ENCODE measurements at places on chromosomes 6 and 20.

DNA sequence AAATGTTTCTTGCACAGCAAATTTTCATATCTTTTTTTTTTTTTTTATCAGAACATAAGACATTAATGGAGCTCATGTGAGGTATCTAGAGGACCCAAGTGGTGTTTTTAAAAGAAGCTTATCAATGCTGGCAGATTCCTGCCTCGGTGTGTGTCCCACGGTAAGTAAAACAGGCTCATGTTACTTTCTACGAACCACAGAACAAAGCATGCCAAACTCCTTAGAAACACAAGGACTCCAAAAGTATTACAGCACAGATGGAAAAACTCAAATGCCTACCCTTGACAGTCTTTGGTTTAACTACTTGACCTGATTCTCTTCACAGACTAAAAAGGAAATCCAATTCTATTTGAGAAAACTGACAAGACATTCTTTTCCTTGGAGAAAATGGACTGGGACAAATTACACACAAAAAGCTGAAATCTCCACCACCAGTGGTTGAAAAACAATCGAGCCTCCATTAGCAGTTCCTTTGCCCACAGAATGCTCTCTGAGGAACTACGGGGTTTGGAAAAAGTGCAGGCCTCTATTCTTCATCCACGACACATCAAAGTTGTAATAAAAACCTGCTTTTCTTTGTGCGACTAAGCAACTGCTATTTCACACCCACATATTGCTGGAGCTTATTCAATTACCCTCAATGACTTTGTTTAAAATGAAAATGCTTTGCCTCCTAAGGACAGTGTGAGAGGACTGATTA lies 5.4 kb downstream of the METTL24 start:
- DNase-seq: no peak

GRCh38 chr6:16979677-16980370 lies 122.0 kb upstream of the STMND1 start:
- no peak for DNase-seq

GRCh38 chr6:141969201-141969600 lies 163.5 kb upstream of the GJE1 start:
- DNase-seq: no peak

- no peak for DNase-seq
These were observed 4.5 kb upstream of the AP5S1 start for GRCh38 chr20:3815703-3816315.

DNA sequence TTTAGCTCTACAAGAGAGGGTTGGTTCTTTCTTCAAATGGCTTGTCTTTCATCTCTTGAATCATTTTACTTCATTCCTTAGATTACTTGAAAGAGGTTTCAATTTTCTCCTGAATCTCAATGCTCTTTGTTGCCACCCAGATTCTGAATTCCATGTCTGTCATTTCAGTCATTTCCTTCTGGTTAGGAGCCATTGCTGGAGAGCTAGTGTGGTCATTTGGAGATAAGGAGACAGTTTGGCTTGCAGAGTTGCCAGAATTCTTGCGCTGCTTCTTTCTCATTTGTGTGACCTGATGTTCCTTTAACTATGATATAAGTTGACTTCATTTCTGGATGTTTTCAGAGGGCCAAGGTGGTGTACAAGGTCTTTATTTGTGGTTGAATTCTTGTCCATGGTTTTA lies 157.8 kb downstream of the SLC22A3 start:
- DNase-seq: no peak

DNA sequence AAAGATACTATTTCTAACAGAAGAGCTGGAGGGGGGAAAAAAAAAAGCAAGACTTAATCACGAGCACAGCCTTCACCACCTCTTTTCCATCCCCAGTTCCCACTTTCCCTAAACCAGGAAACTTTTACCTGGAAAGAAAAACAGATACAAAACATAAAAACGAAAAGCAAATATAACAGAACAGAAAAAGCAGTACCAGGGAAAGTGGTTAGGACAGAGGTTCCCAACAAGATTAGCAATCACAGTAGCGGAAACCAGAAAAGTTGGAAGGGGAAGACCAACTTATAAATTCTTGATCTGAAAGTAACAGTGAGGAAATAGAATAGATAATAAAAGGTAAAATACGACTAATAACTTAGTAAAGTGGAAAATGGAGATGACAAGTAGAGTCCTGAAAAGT lies 1.2 kb downstream of the DDX39B start:
- DNase-seq: no peak

GRCh38 chr6:90537723-90538258 lies 49.1 kb downstream of the MAP3K7 start:
- DNase-seq: no peak

DNA sequence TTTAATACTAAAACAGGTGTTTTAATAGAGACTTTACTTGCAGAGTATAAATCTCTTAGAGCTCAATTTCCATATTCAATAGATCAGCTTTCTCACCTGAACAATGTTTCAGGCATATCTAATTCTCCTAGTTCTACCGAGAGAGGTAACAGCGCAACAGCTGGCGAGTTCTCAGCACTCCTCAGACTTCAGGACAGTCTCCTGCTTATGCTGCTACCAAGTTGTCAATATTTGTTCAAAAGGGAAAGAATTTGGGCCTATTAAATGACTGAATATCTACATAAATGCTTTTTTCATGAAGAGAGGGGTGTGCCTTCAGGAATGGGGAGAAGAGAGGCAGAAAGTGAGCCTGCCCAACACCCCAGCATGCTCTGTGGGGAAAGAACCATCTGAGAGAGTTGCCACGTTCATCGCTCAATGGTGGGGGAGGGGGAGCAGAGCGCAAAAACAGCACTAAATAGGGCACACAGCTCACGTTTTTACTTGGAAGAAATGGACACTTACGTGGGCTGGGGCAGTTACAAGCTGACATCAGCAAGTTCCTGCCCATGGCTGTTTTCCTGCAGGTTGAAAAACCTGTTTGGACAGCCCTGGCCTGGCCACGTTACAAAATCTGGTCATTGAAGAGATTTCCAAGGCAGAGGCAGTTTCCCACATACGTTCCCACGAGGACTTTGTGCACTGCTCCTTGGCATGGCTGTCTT lies 38.0 kb downstream of the EZR start:
- DNase-seq: no peak

DNA sequence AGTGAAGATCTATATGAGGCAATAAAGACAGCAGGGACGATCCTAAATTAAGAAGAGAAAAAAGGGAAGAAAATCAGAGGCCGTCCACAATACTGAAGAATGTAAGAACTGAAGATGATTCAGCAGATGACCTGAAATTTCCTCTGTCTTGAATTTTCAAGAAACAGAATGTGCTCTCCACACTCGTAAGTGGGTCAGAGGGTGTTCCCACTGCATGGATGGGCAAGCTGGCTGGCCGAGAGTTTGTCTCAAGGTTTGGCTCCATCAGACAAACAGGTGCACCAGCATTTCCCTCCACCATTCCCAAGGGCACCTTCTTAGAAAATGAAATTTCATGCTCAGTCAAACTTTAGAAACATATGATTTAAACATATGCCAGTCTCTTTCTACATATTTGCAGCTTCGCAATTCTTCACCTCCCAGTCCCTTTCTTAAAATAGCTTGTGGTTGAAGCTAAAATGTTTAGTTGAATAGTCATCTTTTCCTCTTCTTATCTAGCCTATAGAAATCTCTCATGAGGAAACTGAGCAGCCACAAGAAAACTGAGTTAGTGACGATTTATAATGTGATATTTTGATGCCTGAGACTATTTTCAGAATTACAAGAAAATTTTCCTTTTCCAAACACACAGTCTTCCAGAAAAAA lies 576.4 kb downstream of the PRKN start:
- DNase-seq: no peak

DNA sequence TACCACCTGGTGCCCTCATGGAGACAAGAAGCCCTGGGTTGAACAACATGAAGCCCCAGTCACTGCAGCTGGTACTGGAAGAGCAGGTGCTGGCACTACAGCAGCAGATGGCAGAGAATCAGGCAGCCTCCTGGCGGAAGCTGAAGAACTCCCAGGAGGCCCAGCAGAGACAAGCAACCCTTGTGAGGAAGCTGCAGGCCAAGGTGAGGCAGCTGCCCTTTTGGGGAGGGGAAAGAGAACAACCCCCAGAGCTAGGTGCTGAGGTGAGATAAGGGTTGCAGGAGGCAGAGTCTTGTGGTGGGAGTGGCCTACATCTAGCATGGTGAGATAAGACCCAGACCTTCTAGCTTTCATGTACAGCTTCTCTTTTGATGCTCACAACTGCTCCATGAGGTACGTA lies 7.0 kb downstream of the CEP250 start:
- no peak for DNase-seq

- DNase-seq: no peak
These were observed 42.8 kb upstream of the GLP1R start for GRCh38 chr6:39005774-39006173.

- no peak for DNase-seq
These were observed 90.8 kb upstream of the QKI start for GRCh38 chr6:163323705-163324104.

DNA sequence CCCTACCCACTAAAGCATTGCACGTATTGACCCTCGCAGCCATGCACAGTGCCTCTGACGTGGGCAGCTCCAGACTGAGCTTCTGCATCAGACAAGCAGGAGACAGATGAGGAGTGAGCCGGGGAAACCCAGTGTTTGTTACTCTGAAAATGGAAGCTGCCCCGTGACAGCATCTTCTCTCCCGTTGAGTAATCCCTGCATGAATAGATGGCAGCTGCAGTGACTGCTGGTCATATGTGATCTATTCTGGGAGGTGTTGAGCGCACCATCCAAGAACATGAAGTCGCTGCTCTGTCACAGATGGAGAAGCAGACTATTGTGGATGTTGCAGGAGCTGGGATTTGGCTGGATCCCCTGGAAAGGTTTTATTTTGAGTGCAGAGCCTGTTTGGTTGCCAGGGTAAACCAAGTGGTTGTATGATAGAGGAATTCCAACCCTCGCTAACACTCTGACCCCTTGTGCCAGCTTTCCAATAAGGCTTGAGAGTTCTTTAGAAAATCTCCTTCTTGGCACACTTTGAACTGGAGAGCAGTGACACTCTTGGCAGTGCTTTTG lies 242.2 kb downstream of the NRN1 start:
- DNase-seq: no peak

GRCh38 chr6:29211488-29211887 lies 40.8 kb downstream of the OR2J2 start:
- DNase-seq: no peak

DNA sequence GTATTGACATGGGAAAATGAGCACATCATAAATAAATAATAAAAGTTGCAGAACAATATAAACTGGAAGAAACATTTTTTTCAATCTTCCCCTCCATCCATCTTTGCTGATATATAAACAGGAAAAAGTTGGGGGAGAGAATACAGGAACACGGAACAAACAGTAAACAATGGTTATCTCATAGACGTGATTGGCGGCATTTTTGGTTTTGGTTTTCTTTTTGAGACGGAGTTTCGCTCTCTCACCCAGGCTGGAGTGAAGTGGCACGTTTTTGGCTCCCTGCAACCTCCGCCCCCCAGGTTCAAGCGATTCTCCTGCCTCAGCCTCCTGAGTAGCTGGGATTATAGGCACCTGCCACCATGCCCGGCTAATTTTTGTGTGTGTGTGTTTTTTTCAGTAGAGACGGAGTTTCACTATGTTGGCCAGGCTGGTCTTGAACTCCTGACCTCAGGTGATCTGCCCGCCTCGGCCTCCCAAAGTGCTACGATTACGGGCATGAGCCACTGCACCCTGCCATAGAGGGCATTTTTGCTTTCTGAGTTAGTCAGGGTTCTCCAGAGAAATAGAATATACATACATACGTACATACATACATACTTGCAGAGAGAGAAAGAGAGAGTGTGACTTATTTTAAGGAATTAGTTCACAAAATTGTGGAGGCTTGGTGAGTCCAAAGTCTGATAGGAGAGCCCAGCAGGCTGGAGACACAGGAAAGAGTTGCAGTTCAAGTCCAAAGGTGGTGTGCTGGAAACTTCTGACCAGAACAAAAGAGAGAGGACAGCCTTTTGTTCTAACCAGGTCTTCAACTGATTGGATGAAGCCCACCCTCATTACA lies 22.6 kb downstream of the GNL1 start:
- DNase-seq: no peak

- DNase-seq: no peak
These were observed 59.7 kb upstream of the SNX9 start for GRCh38 chr6:157763129-157763903.

- no peak for DNase-seq
These were observed 114.9 kb downstream of the MAP3K5 start for GRCh38 chr6:136677344-136677743.

- peak; percentile 3 for DNase-seq
These were observed 563.8 kb downstream of the LMBRD1 start for GRCh38 chr6:69232911-69233448.

- no peak for DNase-seq
These were observed 44.8 kb upstream of the BCLAF1 start for GRCh38 chr6:136334465-136334846.

DNA sequence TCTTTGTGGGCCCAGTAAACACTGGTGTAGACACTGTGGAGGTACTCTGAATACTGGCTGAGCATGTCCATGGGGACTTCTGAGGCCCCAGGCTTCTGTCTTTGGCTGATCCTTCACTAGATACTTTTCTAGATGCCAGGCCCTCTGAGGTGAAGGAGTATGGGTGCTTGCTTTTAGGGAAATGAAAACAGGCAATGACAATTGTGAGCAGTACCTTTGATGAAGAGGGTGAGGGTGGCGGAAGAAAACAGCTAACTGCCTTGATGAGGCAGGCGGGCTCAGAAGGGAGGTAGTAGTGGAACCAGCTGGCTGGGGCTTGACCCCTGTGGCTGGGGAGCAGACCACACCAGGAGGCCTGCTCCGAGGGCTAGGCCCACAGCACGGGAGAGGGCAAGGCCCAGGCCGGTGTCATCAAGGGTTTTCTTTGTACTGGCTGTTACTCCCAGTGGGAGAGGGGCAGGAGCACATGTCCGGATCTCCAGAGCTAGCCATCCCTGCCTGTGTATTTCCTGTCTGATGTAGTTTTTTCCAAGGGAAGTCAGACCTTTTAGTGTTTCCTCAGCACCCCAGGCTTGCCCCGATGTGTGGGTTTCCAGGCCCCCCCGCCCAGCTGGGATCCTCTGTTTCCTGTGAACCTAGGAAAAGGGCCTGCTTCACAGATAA lies 3.9 kb downstream of the PLCG1 start:
- DNase-seq: no peak

All from GM18507 (cell line).